NCI-H1092 treated with DMSO at 0.1 percent for 48 hours (cell line): ENCODE measurements at places on chromosomes 3 and 15.

- DNase-seq, result no peak
Measured at GRCh38 chr3:111802163-111802625, 56.9 kb upstream of the PHLDB2 start.

DNA sequence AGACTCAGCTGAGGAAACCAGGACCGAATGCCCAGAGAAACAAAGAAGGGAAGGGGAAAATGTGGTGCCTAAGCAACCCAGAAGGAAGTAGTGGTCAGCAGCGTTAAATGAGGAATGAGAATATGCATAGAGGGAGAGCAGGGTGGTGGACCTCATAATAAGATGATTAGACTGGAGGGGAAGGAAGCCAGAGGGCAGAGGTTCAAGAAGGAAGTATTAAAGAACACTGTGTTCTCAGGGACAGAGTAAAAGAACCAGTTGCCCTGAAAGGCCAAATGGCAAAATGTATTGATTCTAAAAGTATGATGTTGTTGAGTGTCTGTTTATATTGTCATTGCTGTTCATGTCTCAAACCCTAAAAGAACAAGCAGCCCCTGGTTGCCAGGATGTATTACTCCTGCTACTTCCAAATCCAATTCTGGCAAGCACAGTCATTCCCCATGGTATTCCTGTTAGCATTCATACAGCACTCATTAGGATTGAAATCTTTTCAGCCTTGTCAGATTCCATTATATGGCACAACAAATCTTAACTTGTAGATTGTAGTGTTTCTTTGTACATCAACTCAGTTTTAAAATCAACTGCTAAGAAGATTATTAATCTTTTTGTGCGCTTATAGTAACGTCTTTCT, 23.4 kb downstream of the P2RY1 start:
- DNase-seq, result no peak

- DNase-seq, result no peak
Measured at GRCh38 chr15:78088773-78089080, 3.6 kb upstream of the SH2D7 start.

DNA sequence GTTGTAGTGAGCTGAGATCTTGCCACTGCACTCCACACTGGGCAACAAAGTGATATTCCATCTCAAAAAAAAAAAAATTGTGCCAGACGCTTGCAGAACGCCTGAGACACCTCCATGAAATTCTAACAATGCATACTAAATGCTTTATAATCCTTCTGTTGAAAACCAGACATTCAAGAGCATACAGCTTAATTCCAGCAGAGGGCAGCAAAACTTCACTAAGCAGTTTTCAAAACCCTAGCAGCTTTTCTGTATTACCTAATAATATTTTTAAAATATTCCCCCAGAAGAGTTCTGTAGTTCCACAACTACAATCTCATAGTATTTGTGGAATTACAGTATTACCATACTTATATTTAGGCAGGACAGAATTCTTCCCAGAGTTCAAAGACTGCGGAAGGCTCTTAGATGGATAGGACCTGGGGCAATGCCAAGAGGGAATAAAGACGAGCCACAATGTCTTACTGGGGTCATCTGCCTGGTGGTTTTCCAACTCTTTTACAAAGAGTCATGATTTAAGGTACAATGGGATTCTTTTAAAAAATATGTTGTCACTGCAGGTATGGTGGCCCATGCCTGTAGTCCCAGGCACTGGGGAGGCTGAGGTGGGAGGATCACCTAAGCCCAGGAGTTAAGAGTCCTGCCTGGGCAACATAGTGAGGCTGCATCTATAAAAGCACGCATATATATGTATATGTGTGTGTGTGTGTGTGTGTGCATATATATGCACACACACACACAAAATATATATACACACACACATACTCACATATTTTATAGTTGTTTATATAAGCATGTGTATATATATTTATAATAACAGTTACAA, 19.6 kb upstream of the TASOR start:
- DNase-seq, result peak; percentile 72

DNA sequence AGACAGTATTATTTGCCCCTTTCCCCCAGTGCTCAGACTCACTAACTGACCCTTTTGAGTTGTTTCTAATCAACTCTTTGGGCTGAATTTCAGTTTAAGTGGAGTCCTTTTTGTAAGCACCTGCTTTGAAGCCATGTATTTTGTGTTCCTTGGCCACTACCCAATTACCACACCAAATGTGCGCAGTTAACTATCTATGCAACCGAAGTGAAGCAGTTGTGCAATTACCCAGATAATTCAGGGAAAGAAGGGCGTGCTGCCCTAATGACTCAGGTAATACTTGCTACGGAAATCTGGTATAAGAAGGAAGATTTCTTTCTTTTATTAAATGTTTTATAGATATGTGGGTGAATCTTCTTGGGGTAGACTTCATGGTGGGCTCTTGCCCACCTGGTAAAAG, 371.9 kb upstream of the TBL1XR1 start:
- no peak for DNase-seq

DNA sequence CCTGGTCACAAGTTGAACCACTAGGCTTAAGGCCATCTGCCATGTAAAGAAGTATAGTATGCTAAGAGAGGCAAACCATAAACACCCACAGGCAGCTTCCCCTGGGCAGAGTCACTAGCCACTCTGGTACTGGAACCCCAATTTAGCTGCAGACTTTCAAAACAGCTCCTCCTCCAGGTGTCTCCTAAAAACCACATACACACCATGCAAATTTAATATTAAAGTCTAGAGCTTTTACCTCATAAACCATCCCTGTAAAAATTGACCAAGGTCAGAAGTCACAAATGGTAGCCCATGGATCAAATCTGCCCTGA, 99.1 kb upstream of the STT3B start:
- no peak for DNase-seq

GRCh38 chr3:18030371-18030870, 288.0 kb upstream of the TBC1D5 start:
- DNase-seq, result no peak

DNA sequence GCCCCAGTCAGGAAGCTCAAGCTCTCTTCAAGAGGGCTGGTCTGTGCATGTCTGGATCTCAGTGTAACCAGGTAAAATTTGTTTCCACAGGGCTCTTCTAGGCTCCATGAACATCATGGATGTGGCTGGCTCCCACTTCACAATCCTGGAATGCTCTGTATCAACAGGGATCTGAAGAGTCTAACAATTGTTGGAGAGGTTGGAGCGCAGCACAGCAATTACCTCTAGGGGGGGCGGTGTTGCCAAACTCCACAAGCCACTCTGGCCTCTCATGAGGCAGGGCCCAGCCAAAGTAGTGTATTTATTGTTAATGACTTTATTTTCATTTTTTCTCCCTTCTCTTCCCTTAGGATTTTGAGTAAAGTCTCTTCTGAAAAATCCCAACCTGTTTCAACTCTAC, 6.1 kb upstream of the EIF2B5 start:
- no peak for DNase-seq

- no peak for DNase-seq
Measured at GRCh38 chr3:45034612-45035252, 8.6 kb downstream of the CLEC3B start.

GRCh38 chr3:187540847-187541246, 129.3 kb downstream of the SST start:
- no peak for DNase-seq

GRCh38 chr3:151120409-151120808, 34.9 kb downstream of the MED12L start:
- DNase-seq, result peak; percentile 23

GRCh38 chr15:96619174-96619573, 288.7 kb downstream of the NR2F2 start:
- no peak for DNase-seq

DNA sequence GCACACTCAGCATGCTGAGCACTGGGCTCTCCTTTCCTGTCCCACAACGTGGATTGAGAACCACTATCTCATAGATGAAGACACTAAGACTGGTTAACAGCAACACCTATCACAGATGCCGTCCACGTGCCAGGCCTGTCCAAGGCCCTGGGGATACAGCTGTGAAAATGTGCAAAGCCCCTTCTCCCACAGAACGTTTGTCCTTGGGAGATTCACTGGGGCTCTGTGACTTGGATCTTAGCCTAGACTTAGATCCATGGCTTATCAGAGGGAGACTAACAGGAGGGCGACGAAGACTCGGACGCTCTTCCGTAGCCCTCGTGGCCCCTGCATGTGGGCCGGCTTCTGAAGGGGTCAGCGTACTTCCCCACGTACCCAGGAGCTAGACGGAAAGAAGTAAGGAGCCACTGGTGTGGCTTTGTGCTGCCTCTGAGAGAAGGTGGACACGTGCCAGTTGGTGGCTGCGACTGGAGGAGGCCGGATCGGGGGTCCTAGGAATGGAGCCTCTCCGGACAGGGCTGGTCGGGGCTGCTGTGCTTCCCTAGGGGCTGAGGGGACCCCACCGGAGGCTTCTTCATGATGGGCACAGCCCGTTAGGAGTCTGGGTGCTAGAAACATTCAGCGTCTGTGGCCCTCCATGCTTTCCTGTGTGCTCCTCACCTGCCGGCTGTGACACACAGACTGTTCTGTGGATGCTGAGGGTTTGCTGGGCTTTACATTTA, 964 bp downstream of the NRROS start:
- DNase-seq, result no peak

DNA sequence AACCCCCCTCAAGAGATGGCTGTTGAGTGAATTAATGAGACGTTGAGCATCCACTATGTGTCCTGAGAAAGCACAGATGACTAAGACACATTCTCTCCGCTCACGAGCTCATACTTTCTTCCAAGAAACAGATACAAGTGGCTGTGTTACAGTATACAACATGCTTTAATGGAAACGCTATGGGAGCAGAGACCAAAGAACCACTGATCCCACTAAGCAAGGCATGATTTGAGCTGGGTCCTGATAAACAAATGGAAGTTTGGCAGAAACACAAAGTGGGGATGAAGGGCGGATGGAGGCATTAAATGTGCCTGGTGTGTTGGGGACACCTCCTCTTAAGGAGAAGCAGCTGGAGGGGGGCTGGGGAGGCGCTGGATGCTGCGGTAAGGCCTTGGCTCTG, 129.4 kb downstream of the UACA start:
- no peak for DNase-seq

- DNase-seq, result no peak
Measured at GRCh38 chr3:73520931-73521461, 103.7 kb downstream of the PDZRN3 start.

- DNase-seq, result no peak
Measured at GRCh38 chr15:63860555-63860954, 26.8 kb upstream of the HERC1 start.

- DNase-seq, result no peak
Measured at GRCh38 chr15:35646790-35647189, 100.8 kb upstream of the DPH6 start.

DNA sequence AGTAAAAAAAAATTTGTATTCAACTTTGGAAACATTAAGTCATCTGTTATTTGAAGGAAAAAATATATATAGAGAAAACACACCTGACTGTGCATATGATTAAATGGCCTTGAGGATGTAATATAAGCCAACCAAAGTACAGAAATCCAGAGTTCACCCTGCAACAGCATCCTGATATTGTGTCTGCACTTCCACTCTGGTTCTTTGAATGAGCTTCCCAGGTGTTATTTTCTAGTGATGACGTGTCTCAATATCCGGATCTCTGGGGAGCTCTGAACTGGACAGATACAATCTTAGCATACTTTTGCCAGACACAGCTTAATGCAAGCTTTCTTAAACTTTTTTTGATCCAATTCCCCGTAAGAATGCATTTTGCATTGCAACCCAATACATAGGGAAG, 19.5 kb upstream of the PIK3CB start:
- no peak for DNase-seq

DNA sequence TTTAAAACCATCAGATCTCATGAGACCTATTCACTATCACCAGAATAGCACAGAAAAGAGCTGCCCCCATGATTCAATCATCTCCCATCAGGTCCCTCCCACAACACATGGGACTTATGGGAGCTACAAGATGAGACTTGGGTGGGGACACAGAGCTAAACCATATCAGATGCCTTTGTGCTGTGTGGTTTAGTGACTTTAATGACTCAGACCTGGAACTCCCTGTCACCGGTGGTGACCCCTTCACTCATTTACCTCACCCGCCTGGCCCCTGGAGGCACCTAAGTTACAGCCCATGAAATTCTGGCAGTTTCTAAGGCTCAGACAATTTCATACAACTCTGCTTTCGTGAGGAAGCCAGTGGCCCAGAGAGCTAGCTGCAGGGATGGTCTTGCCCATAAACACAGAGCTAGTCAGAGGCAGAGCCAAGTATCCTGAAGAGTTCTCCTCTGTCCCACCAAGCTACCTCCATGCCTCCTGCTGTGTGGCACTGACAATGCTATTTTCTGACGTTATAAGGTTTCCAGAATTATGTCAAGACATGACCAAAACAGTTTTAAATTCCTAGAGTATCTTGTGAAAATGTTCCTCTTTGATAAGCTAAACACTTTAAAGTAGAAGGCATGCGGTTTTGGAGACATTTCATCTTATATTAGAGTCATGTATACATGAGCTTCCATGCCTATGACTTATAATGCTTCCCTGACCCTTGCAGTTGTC, 231.1 kb upstream of the IL12A start:
- DNase-seq, result no peak

DNA sequence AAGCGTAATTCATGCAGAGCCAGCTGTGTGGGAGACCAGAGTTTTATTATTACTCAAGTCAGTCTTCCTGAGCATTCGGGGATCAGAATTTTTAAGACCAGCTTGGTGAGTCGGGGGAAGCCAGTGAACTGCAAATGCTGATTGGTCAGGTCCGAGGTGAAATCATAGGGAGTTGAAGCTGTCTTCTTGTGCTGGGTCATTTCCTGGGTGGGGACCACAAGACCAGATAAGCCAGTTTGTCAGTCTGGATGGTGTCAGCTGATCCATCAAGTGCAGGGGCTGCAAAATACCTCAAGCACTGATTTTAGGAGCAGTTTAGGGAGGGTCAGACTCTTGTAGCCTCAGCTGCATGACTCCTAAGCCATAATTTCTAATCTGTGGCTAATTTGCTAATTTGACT, 228.1 kb upstream of the ATP10A start:
- no peak for DNase-seq

DNA sequence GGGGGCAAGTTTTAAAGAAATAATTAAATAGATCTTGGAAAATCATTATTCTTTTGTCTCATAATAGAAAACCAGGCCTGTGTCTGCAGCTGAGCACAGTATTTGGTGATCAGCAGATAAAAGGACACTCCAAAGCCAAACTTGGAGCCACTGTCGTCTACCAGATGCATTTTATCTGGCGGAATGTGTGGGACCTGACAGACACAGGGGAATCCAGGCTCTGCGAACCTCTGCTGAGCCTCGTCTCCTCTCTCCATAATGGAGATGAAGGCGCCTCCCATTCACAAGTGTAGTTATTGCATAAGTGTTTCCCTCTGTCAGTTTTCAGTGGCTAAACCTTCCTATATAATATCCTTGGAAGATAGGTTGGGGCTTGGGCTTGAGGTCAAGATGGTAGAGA, 42.1 kb downstream of the EEFSEC start:
- no peak for DNase-seq

DNA sequence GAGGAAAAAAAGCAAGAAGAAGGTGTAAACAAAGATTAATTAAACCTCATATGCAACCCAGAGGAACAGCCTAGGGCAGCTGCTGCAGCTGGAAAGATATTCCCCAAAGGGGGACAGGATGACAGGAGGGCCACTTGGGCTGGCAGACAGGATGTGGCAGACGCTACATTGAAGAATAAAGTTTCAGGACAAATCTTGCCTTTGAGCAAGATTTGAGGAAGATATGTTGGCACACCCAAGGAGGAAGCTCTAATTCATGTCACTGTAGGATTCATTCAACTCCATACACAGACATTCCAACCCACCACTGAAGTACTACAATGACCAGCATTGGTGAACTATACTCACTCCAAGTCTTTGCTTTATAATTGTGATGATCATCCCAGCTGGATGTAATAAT, 504.0 kb downstream of the SHQ1 start:
- DNase-seq, result no peak

GRCh38 chr3:183984127-183984740, 33.5 kb downstream of the ABCC5 start:
- DNase-seq, result no peak
